Left ventricle myocardium superior (tissue), 1 donor: ENCODE measurements at places on chromosomes 2 and 18.

GRCh38 chr2:236748801-236749200 is 179.2 kb downstream of the ACKR3 start:
- DNase-seq, result peak; percentile 66

DNA sequence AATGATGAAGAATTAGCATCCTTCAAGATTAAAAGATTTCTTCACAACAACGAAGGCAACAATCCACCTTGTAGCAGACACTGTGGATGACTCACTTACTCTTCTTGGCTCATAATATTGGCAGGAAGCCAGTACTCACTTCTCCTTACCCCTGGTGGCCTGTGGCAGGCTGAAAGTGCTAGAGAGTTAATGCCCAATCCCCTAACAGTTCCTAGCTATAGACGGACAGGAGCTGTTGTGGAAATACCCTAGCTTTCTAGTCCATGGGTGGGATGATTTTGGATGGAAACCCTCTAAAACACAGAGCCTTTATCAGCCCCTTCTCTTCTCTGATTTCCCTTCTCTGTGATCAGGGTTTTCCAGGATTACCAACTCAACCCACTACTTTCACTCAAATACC is 128.6 kb upstream of the NYAP2 start:
- no peak for DNase-seq

DNA sequence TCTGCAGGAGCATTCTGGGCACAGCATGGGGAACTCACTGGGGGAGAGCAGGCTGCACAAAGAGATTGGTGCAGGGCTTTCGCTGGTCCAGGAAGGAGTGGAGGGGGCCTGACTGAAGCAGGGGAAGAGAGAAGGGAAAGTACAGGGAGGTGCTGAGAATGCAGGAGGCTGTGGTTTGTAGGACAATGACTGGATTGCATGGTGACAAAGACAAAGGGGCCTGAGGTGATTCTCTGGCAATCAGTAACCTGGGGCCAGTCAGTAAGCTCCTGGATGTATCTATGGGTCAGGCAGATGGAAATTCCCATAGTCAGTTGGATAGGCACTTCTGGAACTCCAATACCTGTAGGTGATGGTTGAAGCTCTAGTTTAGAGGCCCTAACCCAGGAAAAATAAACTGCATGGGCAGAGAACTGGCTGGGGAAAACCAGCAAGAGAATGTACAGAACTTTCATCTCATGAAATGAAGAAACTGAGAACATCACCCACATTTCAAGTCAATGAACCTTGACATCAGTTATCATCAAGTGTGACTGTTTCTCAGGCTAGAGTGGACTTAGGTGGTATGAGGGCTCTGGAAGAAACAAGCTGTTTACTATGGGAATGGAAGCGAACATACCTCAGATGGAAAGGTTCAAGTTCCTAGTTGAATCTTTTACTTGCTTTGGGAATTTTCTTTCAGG is 193.2 kb downstream of the TPGS2 start:
- DNase-seq, result no peak

GRCh38 chr2:54899576-54900200 is 150.6 kb downstream of the RTN4 start:
- no peak for DNase-seq

GRCh38 chr2:211816754-211817153 is 721.8 kb downstream of the ERBB4 start:
- DNase-seq, result no peak
